T-helper 22 cell (primary cell): ENCODE measurements at places on chromosomes 5 and 9.

DNA sequence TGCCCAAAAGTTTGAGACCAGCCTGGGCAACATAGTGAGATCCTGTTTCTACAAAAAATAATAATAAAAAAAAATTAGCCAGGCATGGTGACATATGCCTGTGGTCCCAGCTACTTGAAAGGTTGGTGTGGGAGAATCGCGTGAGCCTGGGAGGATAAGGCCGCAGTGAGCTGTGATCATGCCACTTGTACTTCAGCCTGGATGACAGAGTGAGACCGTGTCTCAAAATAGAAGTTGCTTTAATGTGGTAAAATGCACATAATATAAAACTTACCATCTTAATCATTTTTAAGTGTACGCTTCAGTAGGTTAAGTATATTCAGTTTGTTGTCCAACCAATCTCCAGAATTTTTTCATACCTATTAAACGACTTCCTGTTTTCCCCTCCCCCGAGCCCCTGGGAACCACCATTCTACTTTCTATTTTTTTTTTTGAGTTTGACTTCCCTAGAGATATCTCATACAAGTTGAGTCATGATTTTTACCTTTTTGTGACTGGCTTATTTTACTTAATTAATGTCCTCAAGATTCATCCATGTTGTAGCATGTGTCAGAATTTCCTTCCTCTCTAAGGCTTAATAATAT, 120.1 kb upstream of the POC5 start:
- DNase-seq, result no peak

GRCh38 chr5:154163327-154164248, 26.9 kb upstream of the GALNT10 start:
- DNase-seq, result no peak

- no peak for DNase-seq
These were observed 22.4 kb downstream of the MAML1 start for GRCh38 chr5:179755022-179755421.

DNA sequence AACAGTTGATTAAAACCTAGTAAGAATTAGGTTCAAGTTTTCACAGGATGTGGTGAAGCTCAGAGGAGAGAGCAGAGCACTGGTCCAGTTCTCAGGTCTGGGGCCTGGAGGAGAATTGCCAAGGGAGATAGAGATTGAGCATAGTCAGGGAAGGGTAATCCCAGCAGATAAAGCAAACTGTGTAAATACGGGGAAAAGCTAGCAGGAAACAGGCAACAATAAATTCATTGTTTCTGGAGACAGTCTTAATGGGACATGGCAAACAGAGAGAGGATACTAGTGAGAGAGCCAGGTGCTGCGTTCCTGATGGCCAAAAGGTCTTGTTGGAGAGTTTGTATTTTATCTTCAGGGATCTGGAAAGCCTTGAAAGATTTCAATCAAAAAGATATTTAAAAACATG, 333.0 kb downstream of the PDE4D start:
- DNase-seq, result no peak

DNA sequence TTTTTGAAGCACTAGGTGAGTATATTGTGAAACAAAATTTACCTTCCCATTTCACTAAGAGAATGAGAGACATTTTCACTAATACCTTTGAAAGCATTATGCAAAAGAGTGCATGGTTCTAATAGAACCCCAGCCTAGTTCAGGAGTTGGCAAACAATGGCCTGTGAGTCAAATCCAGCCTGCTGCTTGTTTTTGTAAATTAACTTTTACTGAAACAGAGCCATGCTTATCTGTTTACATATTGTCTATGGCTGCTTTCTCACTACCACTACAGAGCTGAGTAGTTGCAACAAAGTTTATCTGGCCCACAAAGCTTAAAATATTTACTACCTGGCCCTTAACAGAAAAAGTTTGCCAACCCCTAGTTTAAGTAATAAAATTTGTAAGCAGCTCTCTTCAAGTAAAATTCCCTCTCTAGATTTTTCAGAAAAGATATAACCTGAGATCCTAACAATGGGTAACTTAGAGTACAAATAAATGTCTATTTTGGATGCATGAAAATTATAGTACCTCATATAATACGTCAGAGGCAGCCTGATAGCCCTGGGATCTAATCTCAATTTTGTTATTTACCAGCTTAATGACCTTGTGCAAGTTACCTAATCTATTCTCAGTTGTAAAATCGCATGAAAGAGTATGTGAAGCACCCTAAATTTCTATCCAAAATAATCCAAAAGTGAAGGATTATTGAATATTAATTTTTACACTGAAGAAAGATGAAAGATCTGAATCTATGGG, 50.7 kb upstream of the ARL15 start:
- no peak for DNase-seq

DNA sequence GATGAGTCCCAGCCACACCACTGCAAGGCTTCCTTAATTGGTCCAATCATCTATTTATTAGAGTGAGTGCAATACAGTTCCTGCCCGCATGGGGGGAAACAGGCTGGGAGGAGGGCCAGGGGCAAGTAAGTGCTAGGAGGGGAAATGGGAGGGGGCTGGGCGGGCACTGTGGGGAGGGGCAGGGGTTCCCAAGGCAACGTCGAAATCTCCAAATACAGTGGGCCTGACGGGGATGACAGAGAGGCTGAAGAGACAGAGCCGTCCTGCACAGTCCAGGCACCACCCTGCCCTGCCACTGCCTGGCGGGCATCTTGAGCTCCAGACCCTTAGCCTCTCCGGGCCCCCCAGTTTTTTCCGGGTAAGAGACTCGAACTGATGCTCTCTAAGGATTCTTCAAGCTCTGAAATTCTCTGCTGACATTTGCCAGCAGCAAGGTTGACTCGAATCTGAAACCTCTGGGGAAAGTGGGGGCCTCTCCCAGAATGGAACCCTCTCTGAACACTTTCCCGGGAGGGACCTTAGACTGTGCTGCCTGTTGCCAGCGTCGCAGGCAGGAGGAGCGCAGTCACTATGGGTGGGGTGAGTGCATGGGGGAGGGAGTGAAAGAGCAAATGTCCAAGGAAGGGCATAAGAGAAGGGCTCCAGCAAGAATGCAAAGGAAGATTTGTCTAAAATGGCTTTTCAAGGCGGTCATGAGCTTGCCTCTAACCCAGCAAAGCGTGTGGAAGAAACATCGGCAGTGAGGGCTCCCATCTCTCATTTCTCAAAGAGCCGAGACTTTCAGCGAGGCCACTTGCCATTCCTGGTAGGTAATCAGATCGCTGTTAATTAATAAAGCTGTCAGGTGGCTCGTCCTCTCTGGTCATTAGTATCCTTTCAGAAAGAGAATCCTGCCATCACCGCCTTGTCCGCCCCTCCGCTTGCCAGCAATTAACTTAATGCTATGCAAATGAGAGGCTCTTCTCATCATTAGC, 99.0 kb downstream of the GTF3C4 start:
- DNase-seq, result peak; percentile 37

- no peak for DNase-seq
These were observed 728 bp upstream of the SLC1A1 start for GRCh38 chr9:4489562-4489918.

- no peak for DNase-seq
These were observed 3.7 kb downstream of the C9orf50 start for GRCh38 chr9:129617167-129617566.
